Left renal cortex interstitium (tissue), 4 donors: ENCODE measurements at places on chromosomes 3 and 15. TPM values are rescaled to one million over a fixed set of nuclear protein-coding genes. Genes with fewer than 3 reads are reported as not detected.

GLDN gene
- 0.18 TPM for polyA plus RNA-seq

TMEM266 gene
- 9.3 TPM for polyA plus RNA-seq

SNX22 gene
- polyA plus RNA-seq, result 2.6 TPM

DNA sequence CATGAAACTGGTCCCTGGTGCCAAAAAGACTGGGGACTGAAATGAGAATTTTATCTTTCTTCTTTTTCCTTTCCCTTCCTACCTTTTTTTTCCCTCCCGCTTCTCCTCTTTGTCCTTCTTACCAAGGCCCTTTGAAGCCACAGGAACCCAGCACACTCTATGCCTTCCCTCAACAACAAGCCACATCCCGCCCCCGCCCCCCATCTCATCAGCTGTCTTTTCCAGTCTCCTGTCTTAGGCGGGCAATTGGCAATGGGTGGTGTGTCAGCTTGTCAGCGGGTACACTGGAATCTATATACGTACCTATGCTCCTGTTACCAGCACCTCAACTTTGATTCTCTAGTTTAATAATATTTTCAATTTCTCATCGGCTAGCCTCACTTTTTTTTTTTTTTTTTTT is 56.3 kb upstream of the CHD2 start:
- no peak for DNase-seq

DNA sequence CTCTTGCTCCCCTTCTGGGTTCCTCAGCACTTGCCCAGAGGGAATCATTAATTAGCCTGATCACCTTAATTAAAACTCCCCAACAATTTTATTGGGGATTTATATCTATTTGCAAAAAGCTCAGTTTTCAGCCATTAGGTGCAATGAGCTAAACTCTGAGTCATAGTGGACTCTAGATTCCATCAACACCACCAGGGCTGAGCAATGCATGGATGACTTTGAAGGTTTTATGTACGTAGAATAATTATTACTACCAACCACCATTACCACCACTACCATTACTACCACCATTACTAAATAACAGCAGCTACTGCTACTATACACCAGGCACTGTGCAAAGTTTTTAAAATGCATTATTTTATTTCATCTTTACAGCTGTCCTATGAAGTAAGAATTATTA is 81.2 kb downstream of the ZNF621 start:
- DNase-seq, result no peak

DNA sequence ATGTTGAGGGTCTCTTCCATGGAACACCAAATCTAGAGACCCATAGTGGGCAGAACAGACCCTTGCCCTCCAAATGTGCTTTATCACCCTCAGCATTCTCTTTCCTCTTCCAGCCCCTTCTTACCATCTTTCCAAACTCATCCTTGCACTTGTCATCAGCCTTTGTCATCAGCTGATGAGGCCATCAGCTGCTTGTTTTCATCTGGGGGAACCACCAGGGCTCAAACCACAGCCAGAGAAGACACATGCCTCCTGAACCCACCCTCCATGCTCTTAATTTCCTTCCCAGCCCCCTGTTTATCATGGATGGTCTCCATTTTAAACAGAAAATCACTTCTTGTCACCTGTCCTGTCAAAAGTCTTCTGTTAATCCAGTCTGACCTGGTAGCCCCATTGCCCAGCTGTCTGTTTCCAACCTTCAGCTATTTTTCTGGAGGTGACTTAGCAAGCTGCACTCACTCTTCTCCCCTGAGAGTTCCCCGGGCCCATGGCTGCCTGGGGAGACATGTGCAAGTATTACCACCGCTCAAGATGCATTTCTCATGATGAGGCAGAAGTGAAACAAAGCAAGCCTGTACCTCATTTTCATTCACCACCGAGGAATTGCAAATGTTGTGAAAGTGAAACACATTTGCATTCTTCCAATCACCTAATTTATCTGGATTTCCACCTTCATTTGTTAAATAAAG is 14.7 kb upstream of the SYNM start:
- no peak for DNase-seq
